ENCODE measurements at places on chromosomes 12 and 14.

GRCh38 chr12:106897981-106898901 lies 57.5 kb upstream of the TMEM263 start:
- no peak for DNase-seq

DNA sequence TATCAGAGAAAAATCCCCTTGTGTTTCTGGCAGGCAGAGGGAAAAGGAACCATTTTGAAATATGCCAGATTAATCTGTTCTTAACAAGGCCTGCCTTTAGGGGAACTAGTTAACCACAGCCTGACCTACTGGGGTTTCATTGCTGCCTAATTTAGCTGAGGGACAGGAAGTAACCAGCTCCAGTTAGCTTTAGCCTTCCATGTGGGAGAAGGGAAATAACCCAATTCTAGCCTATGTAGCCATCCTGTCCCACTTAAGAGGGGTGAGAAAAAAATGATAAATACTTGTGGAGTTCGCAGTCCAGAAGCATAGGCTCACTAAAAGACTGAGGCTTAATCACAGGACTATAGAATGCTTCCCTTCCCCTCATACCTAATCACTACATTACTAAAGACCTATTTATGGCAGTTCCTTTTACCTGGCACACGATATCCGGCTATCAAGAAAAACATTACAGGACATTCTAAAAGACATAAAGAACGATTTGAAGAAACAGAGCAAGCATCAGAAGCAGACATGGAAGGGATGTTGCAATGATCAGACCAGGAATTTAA lies 22.8 kb downstream of the COX8C start:
- DNase-seq: no peak

- no peak for DNase-seq
Measured at GRCh38 chr14:104187931-104188726, 49.7 kb downstream of the KIF26A start.

GRCh38 chr12:64911081-64911480 lies 86.6 kb downstream of the TBC1D30 start:
- no peak for DNase-seq

DNA sequence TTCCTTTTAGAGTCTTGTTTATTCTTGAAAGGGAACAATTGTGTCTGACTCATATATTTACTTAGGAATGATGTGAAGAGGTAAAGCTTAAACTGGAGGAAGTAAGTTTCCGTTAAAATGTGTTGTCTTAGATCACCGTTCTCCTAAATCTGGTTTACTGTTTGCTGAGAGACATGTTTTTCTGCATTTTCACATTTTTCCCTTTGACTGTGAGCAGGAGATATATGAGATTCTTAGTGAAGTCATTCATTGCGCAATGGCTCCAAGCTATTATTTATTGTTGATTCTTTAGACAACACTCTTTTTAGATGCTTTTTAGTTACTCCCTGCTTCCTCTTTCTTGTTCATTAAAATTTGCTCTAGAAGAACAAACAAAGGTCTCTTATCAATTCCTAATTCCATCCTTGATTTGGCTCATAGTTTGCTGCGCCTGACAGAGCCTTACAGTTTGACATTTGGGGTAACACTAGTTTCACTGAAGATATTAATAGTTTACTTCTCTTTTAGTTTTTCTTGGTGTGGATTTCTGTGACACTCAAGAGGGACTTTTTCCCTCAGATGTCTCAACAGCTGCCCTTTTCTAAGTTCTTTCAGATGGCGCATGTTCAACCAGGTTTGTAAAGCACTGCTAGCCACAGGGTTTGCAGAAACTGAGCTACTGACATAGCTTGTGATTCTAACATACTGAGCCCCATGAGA lies 11.4 kb downstream of the CLECL1 start:
- DNase-seq: no peak

DNA sequence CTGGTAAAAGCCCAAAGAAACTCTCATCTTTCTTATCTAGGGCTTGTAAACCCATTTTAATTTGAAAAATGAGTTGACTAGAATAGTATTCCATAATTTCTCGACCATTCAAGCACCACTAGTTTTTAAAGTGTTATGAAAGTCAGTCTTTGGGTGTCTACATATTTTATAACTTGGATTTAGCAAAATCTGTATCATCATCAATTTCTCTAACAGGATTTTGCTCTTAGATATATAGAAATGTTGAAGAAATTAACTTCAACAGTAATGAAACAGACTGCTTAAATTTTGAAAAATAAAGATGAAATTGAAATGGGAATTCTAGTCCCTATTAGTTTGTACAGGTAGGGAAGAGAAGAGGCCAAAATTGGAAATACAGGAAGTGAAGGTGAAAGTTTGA lies 32.8 kb downstream of the MSRB3 start:
- no peak for DNase-seq

GRCh38 chr12:28498850-28499249 lies 308.6 kb downstream of the CCDC91 start:
- DNase-seq: no peak

DNA sequence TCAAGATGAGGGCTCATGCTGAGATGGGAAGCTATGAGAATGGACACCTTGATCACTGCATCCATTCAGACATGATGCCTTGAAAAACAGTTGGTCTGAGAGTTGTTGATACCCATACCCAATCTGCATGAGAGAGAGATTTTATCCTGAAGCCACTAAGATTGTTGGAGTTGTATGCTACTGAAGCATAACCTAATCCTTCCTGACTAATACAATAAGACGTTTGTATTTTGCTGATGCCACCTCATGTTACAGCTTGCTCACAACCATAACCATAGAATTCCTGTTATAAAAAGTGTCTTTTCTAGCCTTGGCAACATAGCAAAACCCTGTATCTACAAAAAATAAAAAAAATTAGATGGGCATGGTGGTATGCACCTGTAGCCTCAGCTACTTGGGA lies 12.7 kb upstream of the SERPINA1 start:
- DNase-seq: no peak

GRCh38 chr12:4003576-4003975 lies 130.4 kb upstream of the PARP11 start:
- no peak for DNase-seq

GRCh38 chr14:32072676-32073075 lies 4.4 kb upstream of the ARHGAP5 start:
- no peak for DNase-seq

DNA sequence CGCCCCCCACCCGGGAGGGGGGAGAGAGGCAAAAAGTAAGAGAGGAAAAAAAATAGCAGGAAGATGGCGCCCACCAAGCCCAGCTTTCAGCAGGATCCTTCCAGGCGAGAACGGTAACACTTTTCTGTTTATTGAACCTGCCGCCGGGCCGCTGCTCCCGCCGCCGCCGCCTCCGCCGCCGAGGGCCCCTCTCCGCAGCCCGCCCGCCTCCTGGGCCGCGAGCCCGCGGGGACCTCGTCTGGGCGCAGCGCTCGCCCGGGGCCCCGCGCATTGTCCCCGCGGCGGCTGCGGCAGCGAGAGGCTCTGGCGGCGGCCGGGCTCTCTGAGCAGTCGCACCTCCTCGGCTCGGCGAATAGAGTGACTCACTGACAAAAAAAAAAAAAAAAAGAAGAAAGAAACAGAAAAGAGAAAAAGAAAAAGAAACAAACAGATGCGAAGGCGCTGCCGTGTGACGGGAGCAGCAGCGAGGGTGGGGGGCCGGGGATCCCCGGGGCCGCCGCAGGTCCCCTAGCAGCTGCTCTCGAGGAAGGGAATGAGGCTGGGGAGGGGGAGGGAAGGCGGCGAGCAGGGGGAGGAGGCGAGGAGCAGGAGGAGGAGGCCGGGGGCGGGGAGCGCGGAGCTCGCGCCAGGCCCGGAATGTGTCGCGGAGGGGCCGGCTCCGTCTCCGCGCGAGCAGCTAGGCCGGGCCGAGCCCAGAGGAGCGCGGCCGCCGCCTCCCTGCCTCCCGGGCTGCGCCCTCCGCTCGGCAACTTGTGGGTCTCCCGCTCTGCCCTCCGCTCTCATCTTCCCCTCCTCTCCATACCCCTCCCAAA lies 781 bp downstream of the NPAS3 start:
- peak; percentile 37 for DNase-seq

DNA sequence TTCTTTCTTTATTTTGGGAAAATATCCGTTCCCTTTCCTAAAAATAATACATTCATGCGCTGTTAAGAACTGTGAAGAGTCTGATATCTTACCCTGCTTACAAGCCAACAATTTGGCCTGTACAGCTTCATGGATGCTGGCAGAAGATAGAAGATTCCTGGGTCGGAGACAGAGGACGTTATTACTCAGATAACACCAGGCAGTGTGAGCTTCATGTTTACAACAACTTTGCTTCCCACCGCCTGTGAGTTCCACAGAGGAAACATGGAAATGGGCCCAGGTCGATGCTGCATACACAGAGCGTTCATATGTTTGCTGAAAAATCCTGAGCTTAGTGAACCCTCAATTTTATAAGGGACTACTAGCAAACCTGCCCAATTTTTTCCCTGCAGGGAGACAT lies 705.6 kb upstream of the SEL1L start:
- DNase-seq: no peak

DNA sequence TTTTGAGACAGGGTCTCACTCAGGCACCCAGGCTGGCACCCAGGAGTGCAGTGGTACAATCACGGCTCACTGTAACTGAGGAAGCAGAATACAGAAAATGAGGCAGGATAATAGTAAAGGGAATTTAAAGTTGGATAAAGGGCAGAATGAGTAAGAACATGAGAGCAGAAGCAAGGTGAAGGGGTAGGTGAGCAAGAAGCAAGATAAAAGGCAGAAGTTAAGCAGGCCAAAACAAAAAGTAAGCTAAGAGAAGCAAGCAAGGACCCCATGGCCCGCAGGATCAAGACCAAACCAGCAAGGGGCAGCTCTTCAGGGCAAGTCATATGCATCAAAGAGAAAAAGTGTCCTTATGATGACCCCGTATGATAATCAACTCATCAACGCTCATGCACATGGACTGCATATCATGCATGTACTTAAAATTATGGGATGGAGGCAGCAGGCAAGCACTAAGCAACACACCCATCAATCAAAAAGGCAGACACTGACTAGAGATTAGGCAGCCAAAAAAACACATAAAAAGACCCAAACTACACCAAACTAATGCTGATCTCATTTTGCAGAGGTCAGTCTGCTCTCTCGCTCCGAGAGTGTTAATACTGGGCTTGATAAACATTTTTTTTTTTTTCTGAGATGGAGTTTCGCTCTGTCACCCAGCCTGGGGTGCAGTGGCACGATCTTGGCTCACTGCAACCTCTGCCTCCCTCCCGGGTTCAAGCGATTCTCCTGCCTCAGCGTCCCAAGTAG lies 11.6 kb downstream of the TIMELESS start:
- no peak for DNase-seq

DNA sequence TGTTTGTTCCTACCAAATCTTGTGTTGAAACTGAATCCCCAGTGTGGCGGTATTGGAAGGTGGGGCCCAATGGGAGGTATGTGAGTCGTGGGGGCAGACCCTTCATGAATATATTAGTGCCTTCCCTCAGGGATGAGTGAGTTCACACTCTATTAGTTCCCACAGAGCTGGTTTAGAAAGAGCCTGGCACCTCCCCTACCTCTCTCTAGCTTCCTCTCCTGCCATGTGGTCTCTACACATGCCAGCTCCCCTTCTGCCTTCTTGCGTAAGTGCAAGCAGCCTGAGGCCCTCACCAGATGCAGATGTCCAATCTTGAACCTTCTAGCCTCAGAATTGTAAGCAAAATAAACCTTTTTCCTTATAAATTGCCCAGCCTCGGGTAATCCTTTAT lies 105.8 kb downstream of the SPTSSA start:
- no peak for DNase-seq

DNA sequence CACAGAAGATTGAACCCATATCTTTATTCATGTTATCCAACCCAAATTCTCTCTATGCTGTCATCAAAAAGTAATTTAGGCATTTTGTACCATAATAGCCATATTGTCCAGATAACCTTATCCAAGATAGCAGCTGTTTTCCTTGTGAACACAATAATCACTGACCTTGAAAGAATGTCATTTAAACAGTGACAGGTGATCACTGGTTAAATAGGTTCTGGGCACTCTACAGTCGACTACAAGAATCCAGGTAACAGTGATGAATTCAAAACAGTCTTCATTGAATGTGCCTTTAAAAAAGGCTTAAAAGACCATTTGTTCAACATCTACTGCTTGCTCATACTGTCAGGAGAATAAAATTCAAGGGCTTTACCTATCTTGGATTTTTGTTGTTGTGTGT lies 4.6 kb upstream of the SPX start:
- no peak for DNase-seq

- DNase-seq: no peak
Measured at GRCh38 chr14:25041898-25042297, 8.0 kb downstream of the STXBP6 start.
